ENCODE measurements at places on chromosomes 7 and 10.

DNA sequence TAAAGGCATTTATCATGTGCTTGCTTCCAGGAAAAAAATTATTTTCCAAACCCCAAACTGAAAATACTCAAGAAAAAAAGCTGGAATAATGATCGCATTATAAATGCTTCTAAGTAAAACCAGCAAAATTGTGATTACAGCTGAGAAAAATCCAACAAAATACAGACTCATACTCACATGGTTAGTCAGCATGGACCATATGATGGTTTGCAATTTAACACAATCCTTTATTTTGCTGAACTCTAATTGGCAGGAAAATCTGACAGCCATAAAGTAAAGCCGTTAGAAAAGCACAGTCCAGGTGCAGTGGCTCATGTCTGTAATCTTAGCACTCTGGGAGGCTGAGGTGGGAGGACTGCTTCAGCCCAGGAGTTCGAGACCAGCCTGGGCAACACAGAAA, 59.6 kb downstream of the BRI3 start:
- no peak for DNase-seq

- DNase-seq, result no peak
These were observed 157.5 kb upstream of the PLXDC2 start for GRCh38 chr10:19658622-19659233.

DNA sequence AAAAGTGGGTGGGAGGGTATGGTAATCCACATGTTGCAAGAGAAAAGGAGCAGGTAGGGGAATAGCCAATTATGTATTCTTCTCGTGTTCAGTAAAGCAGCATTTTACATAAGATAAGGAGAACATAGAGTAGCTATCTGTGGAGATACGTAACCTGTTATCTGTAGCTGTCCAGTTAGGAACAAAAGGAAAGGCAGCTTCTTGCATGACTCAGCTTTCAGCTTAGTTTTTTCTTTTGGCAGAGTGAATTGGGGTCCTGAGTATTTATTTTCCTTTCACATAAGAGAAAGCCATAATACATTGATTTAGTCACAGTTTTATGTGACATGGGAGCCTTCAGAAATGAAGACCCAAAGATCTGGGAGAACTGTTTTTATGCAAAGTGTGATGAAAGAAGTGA, 116.7 kb upstream of the IMMP2L start:
- DNase-seq, result no peak

GRCh38 chr7:42332605-42333222, 95.7 kb upstream of the GLI3 start:
- no peak for DNase-seq

- no peak for DNase-seq
These were observed 5.7 kb downstream of the PON1 start for GRCh38 chr7:95318501-95319100.

DNA sequence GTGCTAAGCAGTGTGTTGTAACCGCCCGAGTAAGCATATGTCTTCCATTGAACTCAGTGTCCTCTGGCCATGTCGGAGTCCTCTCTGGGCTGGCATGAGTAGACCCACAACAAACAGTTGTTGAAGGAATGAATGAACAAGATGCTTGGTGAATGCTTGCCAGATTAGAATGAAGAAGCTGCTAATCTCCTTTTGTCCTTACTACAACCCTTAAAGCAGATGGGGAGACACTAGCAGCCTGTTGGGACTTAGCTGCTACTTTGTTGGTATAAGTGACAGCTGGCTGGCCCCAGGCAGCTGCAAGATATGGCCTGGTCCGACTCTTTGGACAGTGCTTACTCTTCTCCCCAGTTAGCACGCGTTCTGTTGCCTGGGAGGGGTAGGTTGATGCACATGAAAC, 370.1 kb downstream of the RPS24 start:
- no peak for DNase-seq

DNA sequence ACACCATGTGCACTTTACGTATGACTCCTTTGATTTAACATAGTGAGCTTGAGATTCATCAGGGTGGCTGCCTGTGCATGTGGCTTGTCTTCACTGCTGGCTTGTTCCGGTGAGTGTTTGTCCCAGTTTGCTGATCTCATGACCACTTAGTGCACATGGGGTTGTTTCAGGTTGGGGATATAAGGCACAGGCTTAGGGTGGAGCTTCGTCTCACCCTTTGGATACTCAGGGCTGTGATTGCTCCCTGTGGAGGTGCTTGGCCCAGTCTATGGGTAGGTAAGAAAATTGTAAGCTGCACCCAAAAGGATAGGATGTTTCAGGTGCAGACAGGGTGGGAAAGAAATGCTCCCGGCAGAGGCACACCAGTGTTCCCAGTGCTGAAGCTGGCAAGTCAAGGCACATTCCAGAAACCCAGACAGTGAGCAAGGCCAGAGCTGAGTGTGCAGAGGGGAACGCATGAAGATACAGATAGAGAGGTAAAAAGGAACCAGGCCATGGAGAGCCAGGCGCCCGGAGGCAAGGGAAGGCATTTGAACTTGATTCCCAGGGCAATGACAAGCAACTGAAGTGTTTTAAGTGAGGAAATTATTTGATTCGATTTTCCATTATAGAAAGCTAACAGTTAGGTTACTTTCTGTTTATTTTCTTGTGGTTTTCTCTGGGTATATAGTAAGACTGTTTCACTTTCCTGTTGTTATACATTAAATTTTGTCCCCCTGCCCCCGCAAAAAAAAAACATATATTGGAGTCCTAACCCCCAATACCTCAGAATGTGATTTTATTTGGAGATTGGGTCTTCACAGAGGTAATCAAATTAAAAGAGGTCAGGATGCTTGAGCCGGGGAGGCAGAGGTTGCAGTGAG, 289.8 kb upstream of the KLF6 start:
- no peak for DNase-seq

- no peak for DNase-seq
These were observed 84.1 kb upstream of the LRRC18 start for GRCh38 chr10:49023752-49024151.

GRCh38 chr7:128299109-128299607, 44.5 kb downstream of the RBM28 start:
- no peak for DNase-seq

GRCh38 chr7:149764481-149765398, 8.6 kb downstream of the ZNF467 start:
- no peak for DNase-seq

DNA sequence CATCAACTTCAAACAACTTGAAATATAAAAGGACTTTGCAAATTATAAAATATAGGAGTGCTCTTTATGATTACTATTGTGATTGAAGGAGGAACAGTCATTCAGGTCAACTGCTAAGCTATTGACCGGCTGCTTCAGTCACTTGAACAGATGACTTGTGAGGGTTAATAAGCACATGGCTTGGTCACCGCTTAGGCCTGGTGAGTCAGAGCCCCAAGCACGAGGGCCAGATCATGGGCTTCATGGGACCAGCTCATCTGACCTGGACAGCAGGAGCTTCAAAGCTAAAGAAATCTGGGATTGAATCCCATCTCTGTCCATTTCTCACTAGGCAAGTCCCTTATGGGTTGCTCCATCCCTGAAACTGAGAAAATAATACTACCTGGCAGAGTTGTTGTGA, 60.4 kb upstream of the ADO start:
- no peak for DNase-seq

DNA sequence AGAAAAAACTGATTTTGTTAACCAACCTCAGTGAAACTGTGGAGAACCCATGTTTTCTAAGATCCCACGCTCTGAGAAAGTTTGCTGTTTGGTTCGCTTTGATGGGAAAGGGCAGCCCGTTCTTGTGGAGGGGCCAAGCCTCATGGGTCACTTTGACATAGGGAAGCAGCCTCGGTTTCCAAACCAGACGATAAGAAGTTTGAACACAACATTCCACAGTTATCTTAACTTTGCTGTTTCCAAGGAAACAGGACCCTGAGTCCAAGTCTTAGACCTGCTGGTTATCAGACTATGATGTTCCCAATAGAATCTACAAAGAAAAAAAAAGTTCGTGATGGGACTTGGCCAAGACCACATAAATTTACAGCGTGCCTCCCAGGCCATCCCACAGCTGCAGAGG, 182.3 kb downstream of the NRP1 start:
- DNase-seq, result no peak

DNA sequence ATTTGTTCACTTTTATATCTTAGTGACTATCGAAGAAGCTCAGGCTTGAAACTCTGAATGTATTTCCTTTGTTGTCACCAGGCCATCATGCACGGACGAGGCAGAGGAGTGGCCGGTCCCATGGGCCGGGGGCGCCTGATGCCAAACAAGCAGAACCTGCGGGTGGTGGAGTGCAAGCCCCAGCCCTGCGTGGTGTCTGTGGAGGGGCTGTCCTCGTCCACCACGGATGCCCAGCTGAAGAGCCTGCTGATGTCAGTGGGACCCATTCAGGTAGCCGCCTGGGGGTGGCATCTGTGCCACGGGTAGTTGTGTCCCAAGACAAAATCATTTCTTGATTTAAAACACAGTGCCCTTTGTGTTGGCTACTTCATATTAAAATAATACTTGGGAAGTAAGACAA, 45.9 kb downstream of the SHH start:
- no peak for DNase-seq

DNA sequence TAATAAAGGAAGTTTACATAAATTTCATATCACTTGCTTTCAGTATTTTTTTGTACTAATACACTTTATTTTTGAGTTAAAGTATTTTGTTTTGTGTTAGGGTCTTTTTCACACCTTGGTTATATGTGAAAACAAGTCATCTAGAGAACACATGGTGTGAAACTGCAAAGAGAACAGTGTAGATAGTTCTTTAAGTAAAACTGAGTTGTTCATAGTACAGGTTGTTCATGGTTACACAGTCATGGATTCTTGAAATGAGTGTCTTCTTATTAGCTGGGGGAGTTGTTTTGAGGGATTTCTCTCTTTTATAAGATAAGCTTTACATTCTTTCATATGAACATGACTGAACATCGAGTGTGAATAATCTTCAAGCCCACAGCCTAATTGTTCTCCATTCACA, 244.2 kb downstream of the THSD7A start:
- no peak for DNase-seq

- no peak for DNase-seq
These were observed 20.1 kb downstream of the NOLC1 start for GRCh38 chr10:102172288-102172687.

GRCh38 chr10:73899423-73899822, 11.5 kb upstream of the PLAU start:
- no peak for DNase-seq

GRCh38 chr10:124705817-124706461, 38.2 kb downstream of the FAM53B start:
- DNase-seq, result no peak

GRCh38 chr10:57638411-57638810, 629.3 kb downstream of the IPMK start:
- no peak for DNase-seq

GRCh38 chr7:57425969-57426628, 23.9 kb upstream of the ZNF716 start:
- DNase-seq, result no peak

DNA sequence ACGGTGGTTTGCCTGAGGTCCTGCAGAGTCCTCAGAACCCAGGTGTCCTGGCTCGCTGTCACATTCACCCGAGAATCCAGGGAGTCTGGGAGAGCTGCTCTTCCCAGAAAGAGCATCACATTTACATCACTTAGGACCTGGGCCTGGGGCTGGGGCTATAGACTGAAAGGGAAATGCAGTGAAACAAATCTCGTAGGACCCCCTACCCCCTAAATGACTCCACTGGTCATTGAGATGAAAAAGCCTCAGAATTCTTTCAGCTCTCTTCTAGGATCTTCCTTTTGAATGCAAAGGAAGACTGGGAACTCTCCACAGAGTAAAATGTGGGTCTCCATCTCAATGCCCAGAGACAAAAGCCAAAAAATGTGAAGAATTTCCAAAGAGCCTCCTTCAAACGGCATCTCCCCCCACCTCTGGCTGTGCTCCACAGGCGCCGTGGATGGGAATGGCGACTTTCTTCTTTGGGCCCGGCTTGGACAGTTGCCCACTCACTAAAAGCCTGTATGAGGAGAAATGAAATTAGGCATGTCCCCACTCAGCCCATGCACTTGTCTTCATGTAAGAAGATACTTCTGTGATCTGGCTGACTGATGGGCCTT, 49.0 kb upstream of the PODXL start:
- no peak for DNase-seq

DNA sequence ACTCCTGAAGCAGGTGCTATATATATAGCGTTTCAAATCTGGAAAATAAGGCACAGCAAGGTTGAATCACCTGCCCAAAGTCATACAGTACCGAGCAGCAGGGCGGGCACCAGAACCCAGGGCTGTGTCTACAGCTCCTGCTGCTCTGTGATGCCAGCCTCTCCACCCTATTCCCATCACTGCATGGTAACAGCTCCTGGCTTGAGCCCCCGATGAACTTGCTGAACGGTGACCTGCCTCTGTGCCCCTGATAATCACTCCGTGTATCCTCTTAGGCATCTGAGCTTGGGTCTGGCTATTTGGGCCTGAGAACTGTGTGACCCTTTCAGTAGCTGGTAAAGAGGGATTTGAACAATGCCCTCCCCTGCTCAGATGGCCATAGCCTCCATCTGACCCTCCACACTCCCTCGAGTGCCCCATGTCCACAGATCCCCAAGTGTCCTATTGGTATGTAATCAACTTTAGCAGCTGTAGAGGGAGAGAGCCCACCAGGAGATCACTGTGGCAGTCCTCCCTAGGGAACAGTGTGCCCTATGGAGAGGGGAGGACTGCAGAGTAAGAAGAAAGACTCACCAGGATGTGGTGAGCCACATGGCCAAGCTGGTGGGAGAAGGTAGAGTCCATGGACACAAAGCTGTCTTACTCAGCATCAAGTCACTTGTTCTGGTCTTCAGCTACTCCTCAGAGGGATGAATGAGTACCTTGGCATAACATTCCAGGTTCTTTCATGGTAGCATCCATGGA, 1.1 kb upstream of the ARHGAP22 start:
- DNase-seq, result no peak

All from CD4-positive, alpha-beta T cell treated with Interleukin-1 beta for 1 hour (primary cell).